Stomach (tissue), 19 donors: ENCODE measurements at places on chromosomes 4 and X. TPM values are rescaled to one million over a fixed set of nuclear protein-coding genes. Genes with fewer than 3 reads are reported as not detected.

Gene CT83
- total RNA-seq, result not detected

Gene TSPAN7
- total RNA-seq, result 12.9 TPM

Gene MAGEA6
- total RNA-seq, result not detected

Gene EGF
- total RNA-seq, result not detected

Gene RAPGEF2
- total RNA-seq, result 67.0 TPM

Gene TRO
- 2.0 TPM for total RNA-seq
